ENCODE measurements at places on chromosomes 1 and 21. TPM values are rescaled to one million over a fixed set of nuclear protein-coding genes. Genes with fewer than 3 reads are reported as not detected.

Gene FPGT
- total RNA-seq, result 16.1 TPM

Gene FOXD3
- total RNA-seq, result not detected

Gene SH2D1B
- total RNA-seq, result 0.13 TPM

Gene ZNF687
- total RNA-seq, result 21.6 TPM

Gene HLX
- 2.4 TPM for total RNA-seq

- no peak for DNase-seq
These were observed 26.6 kb downstream of the SLX9 start for GRCh38 chr21:44966135-44967081.

- DNase-seq, result no peak
These were observed 90.7 kb downstream of the RPE65 start for GRCh38 chr1:68359045-68359444.

DNA sequence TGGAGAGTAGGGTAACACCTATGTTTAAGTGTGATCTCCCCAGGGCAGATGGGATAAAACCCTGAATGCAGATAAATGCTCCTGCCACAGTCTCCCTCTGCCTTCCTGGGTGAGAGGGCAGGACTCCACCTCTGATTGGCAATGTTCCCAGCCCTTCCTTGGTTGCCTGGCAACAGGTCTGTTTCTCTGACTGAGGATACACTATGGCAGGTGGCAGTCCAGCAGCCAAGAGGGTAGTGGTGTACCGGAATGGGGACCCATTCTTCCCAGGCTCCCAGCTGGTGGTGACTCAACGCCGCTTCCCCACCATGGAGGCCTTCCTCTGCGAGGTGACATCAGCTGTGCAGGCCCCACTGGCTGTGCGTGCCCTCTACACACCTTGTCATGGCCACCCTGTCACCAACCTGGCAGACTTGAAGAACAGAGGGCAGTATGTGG, at the start of gene DCDC2B:
DCDC2B (plus strand) TSS at position 199 of the 438 bp plus-strand sequence; CDS start at position 204, 5 bp downstream.
- DNase-seq, result peak; percentile 94

GRCh38 chr1:116433275-116434257, 60.5 kb downstream of the ATP1A1 start:
- peak; percentile 67 for DNase-seq

DNA sequence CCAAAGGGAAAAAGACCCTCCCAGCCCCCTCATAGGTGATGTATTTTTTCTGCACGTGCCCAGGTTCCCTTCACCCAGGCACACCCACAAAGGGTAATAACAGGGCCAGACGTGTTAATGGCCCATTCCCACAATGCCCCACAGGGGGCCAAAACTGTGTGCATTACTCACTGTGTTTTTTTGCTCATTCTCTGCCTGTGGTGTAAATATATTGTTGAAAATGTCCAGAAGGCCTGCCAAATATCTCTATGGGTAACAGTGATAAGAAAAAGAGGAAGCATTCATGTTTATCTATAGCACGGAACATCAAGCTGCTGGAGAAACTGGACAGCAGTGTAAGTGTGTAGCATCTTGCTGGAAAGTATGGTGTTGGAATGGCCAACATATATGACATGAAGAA, 21.9 kb downstream of the RHEX start:
- DNase-seq, result no peak

DNA sequence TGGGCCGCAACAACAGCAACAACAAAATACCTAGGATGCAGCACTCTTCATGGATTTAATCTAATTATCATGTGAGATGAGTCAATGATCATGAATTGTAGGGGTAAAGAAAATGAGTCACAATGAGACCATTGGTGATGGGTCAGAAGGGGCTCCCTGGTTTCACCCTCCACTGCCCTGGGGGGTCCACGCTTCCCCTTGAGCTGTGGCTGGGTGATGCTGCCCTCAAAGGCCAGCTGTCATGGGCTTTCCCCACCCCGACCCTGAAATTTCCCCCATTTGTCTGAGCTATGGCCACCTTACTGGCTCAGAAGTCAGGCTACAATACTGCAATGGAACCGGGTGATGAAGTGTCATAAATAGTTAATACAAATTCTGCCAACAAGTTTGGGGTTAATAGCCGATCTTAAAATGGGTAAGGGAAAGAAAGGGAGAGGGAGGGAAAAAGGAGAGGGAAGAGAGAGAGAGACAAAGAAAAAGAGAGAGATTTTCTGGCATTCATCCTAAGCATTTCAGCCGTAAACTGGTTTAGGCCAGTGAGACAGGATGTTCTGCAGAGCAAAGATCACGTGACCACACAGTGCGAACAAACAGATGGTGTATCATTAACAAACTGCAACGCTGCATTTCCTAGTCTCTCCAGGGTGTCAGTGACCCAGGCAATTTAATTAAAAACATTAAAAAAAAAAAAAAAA, 143.4 kb upstream of the ERRFI1 start:
- peak; percentile 97 for DNase-seq

DNA sequence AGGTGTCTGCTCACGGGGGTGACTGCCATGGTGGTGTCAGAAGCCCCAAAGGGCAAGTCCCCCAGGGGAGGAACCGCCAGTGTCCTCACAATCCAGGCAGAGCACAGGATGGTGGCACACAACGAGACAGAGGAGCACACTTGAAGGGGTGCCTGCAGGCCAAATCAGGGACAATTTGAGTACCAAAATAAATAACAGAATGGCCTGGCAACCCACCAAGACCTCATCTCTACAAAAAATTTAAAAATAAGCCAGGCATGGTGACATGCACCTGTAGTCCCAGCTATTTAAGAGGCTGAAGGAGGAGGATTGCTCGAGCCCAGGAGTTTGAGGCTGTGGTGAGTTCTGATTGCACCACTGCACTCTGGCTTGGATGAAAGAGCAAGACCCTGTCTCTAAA, 38.2 kb downstream of the TIAM1 start:
- no peak for DNase-seq

DNA sequence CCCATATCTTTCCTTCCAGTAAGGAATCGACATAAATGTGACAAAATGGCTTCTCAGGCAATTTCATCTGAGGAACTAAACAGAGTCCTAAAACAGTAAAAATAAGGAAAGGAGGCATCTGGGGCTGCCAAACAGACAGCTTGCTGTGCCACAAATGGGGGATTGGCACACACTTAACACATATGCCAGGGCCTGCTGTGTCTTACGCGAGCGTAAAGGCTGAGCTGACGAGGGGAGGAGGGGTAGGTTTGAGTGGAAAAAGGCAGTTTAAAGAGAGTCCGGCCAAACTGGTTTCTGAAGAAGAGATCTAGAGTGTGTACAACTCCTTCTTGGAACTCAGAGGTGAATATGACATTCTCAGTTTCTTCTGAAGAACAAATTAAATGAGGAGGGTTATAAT, 244.1 kb upstream of the MAP1LC3C start:
- DNase-seq, result no peak

- DNase-seq, result no peak
These were observed 213.1 kb downstream of the RERE start for GRCh38 chr1:8604041-8604945.

GRCh38 chr1:25528881-25529517, 14.4 kb upstream of the LDLRAP1 start:
- no peak for DNase-seq

GRCh38 chr1:119004781-119005180, 16.6 kb upstream of the TBX15 start:
- DNase-seq, result no peak

GRCh38 chr1:34884961-34885360, 25.4 kb upstream of the SMIM12 start:
- DNase-seq, result no peak

DNA sequence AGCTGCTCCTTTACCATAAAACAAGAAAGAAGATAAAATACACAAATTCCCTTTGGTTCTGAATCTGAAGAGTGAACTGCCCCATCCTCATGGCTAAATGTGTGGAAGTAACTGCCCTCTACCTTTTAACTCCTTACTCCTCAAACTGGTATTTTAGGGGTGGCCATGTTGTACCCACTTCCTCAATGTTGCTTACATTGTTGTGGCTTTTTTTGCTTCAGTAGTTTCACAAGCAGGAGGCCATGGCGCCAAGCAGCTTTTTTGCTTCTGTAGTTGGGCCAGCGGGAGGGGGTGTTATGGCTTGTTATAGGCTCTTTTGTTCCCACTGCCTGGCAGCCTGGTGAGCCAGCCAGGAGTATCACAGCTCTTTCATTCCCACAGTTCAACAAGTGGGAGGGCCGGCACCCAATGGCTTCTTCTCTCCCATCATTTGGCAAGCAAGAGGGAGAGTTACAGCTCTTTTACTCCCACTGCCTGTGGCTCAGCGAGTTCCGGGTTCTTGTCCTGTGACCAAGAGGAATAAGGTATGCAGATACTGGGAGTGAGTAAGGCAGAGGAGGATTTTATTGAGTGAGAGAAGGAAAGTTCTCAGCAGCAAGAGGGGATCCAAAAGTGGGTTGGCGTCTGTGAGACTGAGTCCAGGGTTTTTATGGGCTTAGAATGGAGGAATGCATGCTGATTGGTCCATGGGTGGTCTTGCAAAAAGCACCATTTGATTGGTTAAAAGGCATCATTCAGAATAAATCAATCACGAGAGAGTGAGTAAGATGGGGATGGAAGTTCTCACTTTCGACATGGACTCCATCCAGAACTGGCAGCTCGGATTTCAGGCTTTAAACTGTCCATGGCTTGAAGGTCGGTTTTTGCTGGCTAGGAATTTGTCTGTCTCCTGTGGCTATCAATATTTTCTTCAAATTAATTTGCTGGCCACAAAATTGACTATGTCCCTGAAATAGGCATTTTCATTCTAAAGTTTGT, 429.6 kb downstream of the HLX start:
- DNase-seq, result no peak

GRCh38 chr21:41068496-41068895, 99.5 kb upstream of the BACE2 start:
- no peak for DNase-seq

GRCh38 chr21:44952116-44952928, 12.5 kb downstream of the SLX9 start:
- DNase-seq, result no peak

DNA sequence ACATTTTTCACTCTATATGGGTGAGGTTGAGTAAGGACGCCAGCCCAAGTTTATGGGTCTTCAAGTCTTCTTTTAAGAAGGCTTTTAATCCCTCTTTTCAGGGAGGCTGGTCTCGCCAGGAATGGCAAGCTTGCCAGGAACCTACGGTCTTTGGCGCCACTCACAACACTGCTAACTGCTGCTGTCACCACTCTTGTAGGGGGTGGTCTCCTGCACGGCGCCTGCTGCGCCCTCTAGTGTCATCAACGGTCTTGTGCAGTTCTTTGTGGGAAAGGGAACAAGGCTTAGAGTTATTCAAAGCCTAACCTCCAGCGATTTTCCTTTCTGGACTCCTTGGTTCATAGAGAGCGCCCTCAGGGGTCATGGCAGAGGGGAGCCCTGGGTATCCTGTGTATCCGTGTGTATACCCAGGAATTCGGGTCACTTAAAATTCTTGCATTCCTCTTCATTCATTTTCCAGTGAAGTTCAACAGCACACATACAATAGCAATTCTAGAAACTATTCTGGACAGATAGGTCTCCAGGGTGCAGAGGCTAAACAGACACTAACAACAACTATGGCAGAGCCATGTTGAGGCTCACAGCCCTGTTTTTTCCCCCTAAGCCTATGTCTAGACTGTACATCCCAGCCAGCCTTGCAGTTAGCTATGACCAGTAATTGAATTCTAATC, 392.8 kb upstream of the CAMK1G start:
- DNase-seq, result peak; percentile 64

DNA sequence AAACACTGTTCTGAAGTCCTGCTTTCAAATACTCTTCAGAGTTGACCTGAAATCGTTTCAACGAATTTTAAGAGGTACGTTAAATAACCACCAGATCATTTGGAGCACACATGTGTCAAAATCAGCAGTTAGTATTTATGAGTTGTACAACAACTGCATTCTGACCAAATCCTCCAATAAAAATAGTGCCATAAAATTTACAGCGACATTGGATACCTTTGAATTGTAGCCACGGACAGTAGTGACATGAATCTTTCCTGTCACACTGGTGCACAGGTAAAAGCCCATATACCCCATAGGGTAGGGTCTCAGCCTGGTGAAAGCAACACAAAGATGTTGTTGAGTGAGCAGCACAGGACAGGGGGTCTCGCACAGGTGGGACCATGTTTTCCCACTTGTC, 121.5 kb downstream of the CLIC6 start:
- no peak for DNase-seq

GRCh38 chr1:207875532-207875931, 35.4 kb downstream of the CD34 start:
- DNase-seq, result no peak

GRCh38 chr1:212630158-212630900, 21.8 kb downstream of the ATF3 start:
- DNase-seq, result peak; percentile 71

DNA sequence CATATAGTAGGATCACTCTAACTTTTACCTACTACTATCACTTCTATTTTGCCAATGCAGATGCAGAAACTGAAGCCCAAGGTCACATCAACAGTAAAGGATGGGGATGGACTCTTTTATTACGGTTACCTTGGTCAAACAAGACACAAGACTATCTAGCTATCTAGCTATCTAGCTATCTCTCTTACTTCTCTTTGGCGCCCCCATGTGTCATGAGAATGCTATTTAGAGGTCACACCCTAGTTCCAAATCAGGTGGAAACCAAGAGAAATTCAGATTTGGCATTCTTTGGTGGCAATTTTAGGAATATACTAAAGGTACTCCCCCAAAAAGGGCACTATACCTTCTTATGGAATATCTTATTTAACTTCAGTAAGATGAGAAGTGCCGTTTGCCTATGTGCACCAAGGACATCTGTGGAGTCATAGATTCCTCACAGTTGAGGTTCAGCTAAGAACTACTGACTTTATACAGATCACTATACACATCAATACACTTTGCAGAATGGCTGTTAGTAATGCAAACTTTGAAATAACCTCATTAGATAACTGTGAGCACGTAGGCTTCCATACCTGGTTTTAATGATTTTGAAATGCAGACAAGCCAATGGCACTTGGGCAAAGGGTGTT, 6.7 kb downstream of the ZNF648 start:
- DNase-seq, result peak; percentile 19

- peak; percentile 50 for DNase-seq
These were observed 92.1 kb downstream of the SPSB1 start for GRCh38 chr1:9384751-9385245.

DNA sequence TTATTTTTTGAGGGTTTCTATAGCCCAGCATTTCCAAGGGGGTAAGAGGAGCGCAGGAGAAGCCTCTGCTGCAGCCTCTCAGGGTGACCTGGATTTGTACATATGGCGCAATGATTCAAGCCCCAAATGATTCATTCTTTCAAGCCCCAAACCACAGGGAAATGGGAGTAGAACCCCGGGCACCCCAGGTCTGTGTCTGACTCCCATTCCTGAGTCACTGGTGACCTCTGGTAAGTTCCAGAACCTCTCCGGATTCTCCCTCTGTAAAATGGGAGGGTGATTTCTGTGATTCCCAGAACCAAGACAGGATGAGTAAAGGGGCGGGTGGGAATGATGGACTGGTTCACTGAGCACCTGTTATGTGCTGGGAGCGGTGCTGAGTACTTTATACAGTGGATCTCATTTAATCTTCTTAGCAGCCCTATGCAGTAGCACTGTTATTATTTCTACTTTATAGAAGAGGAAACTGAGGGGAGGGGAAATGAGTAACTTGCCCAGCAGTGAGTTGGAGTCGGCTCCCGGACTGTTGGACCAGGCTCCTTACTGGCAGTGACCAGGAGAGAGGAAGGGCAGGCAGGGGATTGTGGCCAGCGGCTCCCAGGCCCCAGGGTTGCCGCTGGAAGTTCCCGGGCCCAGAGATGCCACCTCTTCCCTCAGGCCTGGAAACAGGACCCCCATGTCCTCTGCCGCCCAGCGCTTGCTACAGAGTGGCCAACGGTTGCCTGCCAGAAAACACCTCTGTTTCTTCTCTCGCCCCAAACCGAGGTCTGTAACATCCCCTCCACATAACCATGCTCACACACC, 20.3 kb upstream of the SLC26A9 start:
- peak; percentile 94 for DNase-seq

GRCh38 chr1:2112280-2112701, 62.1 kb downstream of the PRKCZ start:
- DNase-seq, result no peak

Measured in LHCN-M2 (cell line).